Keratinocyte (primary cell): ENCODE measurements at places on chromosomes 5 and 9. TPM values are rescaled to one million over a fixed set of nuclear protein-coding genes. Genes with fewer than 3 reads are reported as not detected.

DNA sequence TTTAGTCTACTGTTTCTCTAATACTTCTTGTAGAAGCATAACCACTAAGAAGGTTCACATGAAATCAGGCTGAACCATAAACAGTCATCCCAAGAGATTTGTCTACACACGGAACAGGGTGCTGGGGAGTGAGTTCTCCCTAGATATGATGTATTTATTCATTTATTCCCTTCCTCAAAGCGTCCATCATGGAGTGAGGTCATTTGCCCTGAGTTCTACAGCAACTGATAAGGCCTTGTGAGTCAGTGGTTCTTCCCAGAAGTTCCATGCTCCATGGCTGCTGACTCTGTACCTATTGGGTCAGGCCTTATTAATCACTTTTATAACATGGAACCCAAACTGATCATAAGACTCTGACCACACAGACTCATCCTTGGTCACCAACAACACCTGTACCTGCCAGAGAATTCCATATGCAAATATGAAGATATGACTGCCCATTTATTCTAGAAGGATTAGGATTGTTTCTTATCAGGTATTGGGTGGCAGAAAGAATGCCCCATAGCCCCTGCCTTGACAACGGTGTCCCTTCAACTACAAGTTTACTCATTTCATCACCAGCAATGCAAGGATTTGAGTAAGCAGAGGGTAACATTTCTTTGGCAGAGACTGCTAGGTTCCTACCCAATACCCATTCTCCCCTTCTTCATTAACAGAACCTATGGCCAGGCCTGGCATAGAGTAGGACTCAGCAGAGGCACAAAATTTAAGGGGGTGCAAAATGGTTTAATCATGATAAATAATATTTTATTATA, 118.1 kb downstream of the LHFPL2 start:
- peak; percentile 84 for DNase-seq

DNA sequence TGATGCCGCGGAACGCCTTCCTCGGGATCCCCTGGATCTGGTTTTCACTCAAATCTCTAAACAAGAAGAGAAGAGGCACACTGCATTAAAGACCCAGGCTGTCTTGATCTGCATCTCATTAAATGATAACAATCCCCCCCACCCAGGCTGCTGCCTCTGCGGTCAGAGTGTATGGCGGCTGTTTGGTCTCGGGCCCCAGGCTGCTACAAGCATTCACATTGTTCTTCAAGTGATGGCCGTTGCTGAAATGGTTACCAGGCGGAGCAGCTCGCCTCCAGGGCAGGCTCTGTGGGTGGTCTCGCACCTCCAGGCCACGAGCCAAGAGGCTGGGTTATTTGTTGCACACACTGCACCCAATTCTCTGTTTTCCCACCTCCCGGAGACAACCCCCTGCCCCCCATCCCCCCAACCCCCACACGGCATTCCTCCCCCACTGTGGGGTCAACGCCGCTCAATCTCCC, 304.1 kb upstream of the PANK3 start:
- DNase-seq = no peak

DNA sequence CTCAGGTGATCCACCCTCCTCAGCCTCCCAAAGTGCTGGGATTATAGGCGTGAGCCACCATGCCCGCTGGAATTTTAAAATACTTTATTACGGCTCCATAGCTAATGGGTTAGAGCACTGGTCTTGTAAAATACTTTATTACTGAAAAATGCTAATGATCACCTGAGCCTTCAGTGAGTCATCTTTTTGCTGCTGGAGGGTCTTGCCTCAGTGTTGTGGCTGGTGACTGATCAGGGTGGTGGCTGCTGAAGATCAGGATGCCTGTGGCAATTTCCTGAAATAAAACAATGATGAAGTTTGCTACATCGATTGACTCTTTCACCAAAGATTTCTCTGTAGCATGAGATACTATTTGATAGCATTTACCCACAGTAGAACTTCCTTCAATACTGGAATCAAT, 26.0 kb upstream of the GNE start:
- peak; percentile 81 for DNase-seq

DNA sequence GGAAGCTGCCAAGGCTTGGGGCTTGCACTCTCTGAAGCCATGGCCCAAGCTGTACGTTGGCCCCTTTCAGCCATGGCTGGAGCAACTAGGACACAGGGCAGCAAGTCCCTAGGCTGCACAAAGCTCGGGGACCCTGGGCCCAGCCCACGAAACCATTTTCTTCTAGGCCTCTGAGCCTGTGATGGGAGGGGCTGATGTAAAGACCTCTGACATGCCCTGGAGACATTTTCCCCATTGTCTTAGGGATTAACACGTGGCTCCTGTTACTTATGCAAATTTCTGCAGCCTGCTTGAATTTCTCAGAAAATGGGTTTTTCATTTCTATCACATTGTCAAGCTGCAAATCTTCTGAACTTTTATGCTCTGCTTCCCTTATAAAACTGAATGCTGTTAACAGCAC, 83.0 kb upstream of the DAP start:
- DNase-seq = no peak

Gene BTNL8
- polyA plus RNA-seq = not detected in 3 replicates
